AG08395 (cell line): ENCODE measurements at places on chromosomes 1 and 21.

DNA sequence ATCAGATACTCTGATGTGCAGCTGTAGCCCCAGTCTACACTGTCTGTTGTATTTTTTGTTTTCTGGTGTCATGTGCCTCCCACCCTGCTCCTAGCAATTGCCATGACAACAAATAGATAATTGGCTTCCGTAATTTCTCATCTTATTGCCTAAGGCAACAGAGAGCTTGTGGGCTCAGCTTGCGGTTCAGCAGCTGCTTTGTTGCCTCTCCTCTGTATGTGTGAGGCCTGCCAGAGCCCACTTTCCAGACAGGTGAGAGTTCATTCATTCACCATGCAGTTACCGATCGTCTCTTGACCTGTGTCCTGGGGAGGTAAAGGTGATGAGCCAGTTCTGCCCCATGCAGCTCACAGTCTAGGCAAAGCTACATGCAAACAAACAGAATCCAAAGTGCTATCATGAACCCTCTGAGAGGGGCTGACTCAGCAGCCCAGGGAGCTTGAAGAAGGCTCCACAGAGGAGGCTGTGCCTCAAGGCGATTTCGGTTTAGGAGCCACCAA, 11.9 kb downstream of the LGALS8 start:
- no peak for DNase-seq

- peak; percentile 52 for DNase-seq
Observed at GRCh38 chr21:41170442-41170841, 2.5 kb downstream of the BACE2 start.

- DNase-seq, result no peak
Observed at GRCh38 chr21:29313662-29314408, 15.1 kb downstream of the BACH1 start.

DNA sequence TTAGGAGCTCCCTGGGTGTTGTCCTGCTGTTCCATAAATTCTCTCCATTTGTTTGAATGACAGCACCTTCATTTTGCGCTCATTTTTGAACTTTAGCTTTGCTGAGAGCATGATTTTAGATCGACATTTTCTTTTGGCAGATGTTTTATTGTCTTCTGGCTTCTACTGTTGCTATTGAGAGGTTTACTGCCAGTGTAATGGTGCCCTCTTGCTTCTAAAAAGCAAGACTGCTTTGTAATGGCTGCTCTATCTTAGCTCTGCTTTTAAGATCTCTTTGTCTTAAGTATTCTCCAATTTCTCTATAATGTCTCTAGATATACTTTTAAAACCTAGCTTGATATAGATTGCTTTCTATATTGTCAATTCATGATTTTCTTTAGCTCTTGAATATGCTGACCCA, 27.8 kb downstream of the THEM4 start:
- no peak for DNase-seq

DNA sequence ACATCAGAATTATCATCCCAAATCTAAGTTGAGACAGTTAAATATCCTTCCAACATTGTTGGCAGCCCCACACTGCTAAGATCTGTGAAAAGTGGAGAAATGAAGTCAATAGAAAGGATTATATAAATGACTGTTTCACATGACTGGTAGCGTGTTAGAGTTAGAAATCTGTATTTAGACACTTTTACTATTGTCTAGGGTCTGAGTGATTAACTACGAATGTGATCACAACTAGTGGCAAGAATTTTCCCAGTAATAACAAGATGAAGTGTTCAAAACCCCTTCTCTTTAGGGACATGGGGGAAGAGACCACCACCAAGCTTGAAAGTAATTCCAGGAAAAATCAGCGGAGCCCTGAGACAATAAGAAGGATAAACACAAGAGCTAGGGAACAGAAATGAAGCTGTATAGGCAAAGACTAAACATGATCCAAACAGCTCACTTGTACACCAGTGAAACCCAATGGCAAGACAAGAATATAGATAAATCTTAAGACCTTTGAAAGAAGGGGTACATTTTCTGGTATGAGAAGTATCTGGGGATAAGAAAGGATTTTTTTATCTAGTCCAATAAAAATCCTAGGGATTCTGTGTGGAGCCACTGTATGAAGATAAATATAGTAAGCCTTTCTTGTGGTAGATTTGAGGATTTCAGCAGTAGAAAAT, 646.6 kb upstream of the USP24 start:
- DNase-seq, result no peak

GRCh38 chr1:57957576-57957975, 533.7 kb upstream of the DAB1 start:
- DNase-seq, result no peak

GRCh38 chr1:27872802-27873551, 633 bp downstream of the THEMIS2 start:
- no peak for DNase-seq

GRCh38 chr1:203056516-203056915, 29.3 kb downstream of the MYOG start:
- DNase-seq, result no peak

DNA sequence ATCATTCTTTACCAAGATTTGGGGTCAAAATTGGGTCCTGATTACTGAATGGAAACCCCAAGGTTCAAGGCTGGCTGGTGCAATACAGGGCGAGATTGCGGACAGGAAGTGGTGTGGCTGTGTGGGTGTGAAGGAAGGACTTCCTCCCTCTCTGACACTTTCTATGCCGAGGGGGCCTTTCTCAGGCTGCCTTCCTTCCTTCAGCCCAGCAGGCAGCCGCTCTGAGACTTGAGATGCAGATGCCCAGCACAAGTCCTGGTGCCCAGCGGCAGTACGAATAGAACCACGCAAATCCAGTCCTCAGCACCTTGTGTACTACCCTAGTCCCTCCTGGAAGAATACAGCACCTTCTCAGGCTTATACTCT, 16.3 kb downstream of the BATF3 start:
- no peak for DNase-seq

GRCh38 chr1:6495041-6495441, 3.6 kb upstream of the PLEKHG5 start:
- no peak for DNase-seq

DNA sequence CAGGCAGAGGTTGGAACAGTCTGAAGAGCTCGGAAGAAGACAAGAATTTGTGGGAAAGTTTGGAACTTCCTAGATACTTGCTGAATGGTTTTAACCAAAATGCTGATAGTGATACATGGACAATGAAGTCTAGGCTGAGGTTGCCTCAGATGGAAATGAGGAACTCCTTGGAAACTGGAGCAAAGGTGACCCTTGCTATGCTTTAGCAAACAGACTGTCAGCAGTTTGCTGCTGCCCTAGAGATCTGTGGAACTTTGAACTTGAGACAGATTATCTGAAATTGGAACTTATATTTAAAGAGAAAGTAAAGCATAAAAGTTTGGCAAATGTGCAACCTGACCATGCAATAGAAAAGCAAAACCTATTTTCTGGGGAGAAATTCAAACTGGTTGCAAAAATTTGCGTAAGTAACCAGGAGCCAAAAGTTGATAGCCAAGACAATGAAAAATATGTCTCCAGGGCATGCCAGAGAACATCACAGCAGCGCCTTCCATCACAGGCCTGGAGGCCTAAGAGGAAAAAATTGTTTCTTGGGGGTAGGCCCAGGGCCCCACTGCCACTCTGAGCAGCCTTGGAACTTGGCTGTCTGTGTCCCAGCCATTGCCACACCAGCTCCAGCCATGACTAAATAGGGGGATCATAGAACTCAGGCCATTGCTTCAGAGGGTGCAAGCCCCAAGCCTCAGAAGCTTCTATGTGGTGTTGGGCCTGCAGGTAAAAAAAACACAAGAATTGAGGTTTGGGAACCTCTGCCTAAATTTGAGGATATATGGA, 675.3 kb downstream of the LTN1 start:
- DNase-seq, result no peak

- DNase-seq, result no peak
Observed at GRCh38 chr1:43802356-43802980, 95.1 kb downstream of the ST3GAL3 start.

GRCh38 chr1:232891071-232891470, 59.3 kb upstream of the NTPCR start:
- DNase-seq, result peak; percentile 95

DNA sequence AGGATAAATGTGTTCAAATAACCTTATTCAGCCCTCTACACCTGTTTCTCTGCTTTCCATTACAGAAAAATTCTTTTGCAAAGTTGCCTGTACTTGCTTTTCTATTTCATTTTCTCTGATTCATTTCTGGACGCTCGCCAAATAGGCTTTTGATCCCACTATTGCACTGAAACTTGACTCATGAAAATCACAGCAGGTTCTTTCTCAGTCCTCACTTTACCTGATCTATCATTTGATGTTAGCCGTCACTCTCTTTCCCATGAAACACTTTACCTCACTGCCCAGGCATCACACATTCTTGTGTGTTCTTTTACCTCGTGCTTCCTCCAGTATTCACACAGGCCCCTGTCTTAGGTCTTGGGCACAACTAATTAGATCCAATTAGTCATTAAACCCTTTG, 26.2 kb downstream of the HSPA13 start:
- DNase-seq, result no peak

- DNase-seq, result peak; percentile 86
Observed at GRCh38 chr1:204975568-204976235, 67.3 kb upstream of the CNTN2 start.

- no peak for DNase-seq
Observed at GRCh38 chr1:42385283-42385682, 4.7 kb downstream of the RIMKLA start.

GRCh38 chr1:43292216-43292615, 6.8 kb upstream of the C1orf210 start:
- DNase-seq, result no peak
